NAMALWA (cell line): ENCODE measurements at places on chromosomes 3 and 15.
A peak's percentile ranks its signal among the peaks of the same experiment; 100 is the strongest.

GRCh38 chr3:43185274-43185982 is 79.5 kb upstream of the POMGNT2 start:
- no peak for DNase-seq

GRCh38 chr3:37510755-37511154 is 336.4 kb upstream of the LRRFIP2 start:
- no peak for DNase-seq

GRCh38 chr3:57041674-57042073 is 18.8 kb upstream of the SPATA12 start:
- no peak for DNase-seq

- no peak for DNase-seq
Observed at GRCh38 chr3:11631820-11632219, 11.9 kb downstream of the VGLL4 start.

DNA sequence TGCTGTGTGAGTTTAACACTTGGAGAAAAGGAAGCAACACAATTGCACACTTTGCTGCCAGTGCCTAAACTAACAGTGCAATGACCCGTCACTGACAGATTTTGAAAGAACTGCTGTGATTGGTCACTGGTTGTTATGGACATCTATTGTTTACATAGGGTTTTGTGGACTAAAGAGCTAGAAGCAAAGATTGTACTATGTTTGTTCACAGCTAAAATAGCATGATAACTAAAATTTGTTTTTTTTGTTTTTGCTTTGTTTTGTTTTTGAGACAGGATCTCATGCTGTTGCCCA is 112.4 kb upstream of the GOLGA8J start:
- DNase-seq = no peak

- no peak for DNase-seq
Observed at GRCh38 chr15:59232476-59232875, 25.8 kb downstream of the LDHAL6B start.

GRCh38 chr15:63488398-63488960 is 15.9 kb upstream of the USP3 start:
- no peak for DNase-seq

DNA sequence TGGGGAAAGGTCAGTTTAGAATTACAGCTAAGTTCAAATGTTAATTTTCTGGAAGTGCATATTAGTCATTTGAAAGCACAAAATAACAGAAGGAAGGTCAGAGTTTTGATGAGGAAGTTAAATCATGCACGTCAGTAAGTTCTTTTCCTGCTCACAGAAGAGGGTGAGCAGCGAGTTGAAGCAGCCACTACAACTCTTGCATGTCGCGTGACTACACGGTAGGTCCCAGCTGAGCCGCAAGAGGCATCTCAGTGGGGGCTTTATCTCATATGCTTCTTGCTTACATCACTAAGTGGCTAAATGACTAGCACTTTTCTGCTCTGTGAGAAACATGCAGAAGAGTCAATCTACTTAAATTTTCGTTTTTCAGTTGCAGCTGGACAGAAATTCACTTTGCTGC is 21.3 kb upstream of the SEC62 start:
- DNase-seq = peak; percentile 96

- no peak for DNase-seq
Observed at GRCh38 chr15:70053716-70054229, 43.9 kb downstream of the TLE3 start.

DNA sequence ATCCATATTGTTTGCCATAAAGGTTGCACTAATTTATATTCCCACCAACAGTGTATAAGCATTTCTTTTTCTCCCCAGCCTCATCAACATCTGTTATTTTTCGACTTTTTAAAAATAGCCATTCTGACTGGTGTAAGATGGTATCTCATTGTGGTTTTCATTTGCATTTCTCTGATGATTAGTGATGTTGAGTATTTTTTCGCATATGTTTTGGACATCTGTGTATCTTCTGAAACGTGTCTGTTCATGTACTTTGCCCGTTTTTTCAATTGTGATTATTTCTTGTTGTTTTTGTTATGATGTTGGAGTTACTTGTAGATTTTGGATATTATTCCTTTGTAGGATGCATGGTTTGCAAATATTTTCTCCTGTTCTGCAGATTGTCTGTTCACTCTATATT is 46.5 kb downstream of the TP63 start:
- DNase-seq = peak; percentile 80

DNA sequence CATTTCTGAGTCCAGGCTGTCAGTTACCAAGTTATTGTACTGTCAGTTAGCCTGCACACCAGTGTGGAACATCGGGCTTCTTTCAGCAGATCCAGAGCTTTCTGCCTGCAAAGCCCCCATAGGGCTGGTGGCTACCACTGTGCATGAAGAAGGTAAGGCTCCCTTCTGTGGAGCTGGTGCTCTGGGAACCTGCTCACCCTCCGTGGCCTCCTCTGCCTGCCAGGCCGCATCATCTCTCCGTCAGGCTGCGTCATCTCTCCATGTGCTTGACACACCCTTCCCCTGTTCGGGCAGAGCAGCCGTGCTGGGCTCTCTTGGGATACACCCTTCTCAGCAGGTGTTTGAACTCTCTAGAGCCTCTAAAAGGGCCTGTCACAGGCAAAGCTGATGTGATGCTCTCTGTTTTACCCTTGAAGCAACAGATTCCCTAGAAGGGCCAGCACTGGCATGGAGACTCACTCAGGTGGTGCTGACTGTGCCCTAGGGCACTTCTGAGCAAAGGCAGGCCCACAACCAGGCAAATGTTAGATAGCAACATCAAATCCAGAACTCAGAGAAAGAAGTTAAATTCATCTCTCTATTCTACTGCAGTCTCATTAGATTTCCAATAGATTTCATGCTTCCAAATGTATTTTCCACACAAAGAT is 261.1 kb downstream of the EPHB1 start:
- no peak for DNase-seq

GRCh38 chr3:130354430-130354829 is 9.0 kb downstream of the COL6A5 start:
- no peak for DNase-seq

DNA sequence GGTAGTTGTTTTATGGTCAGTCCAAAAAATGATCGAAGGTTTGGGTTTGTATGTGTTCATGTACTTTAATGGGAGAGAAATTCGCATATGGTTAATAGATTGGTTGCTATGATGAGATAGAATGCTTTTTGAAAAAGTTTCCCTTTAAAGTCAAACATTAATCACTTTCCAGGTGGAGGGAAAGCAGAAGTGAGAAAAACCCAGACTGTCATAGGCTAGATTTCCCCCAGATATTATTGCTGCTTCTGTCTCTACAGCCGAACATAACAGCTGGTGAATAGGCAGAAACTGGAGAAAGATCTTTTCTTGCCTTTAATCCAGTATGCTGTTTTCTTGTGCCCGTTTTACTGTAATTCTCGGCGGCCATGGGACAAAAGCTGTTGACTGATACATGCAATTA is 287.6 kb downstream of the SOX2 start:
- peak; percentile 38 for DNase-seq

DNA sequence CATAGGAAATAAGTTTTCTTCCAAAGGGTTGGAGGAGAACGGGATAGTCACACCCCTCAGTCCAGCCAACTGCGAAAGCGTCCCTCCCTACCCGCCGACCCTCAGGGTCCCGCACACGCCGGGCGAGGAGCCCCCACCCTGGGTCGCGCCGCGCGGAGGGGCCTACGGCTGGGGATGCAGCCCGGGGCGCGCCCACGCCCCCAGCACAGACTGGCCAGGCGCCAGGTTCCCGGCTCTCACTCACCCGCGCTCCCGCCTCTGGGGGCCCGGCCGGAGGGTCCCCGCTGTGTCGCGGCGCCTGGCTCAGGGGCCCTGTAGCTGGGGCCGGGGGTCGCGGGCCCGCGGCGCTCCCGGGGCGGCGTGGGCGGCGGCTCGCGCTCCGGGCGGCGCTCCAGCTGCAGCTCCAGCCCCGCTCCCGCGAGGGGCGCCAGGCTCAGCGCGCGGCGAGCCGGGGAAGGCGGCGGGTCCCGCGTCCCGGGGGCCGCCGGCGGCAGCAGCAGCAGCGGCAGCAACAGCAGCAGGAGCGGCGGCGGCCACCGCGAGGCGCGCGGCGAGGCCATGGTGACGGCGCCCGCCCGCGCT is 375 bp downstream of the HEG1 start:
- peak; percentile 33 for DNase-seq

DNA sequence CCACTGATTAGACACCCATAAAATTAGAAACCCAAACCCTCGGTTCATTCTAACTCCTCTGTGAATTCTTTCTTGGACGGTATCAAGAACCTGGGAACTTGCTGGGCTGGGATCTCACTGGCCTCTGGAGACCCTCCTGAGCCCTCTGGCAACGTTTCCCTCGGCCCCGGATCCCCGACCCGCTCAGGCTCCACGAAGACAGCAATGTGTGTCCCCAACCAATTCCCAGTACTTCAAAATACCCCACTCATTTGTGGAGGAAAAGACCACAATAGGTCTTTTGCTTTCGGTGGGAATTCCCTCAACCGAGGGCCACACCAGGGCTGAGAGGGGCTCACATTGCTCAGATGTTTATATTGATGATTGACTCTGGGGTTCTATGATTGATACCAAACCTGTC is 117.9 kb upstream of the PRR20G start:
- no peak for DNase-seq

DNA sequence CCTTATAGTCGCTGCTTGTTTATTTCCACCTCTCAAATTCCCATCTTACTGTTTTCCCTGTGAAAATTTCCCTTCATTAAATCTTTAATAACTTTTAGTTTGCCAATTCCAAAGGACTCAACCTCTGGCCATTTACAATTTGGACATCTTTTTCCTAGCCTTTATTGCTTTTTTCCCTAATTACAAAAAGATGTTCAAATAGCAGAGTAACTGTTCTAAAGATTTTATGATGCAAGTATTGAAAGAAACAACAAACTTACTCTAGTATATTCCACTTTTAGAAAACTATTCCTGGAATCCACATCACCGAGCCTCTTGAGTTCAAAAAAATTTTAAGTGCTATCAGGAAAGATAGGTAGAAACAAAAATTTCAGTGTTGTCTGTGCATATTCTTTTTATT is 174.1 kb upstream of the UBE2E2 start:
- DNase-seq = no peak

- no peak for DNase-seq
Observed at GRCh38 chr3:173676094-173676493, 278.6 kb downstream of the NLGN1 start.

DNA sequence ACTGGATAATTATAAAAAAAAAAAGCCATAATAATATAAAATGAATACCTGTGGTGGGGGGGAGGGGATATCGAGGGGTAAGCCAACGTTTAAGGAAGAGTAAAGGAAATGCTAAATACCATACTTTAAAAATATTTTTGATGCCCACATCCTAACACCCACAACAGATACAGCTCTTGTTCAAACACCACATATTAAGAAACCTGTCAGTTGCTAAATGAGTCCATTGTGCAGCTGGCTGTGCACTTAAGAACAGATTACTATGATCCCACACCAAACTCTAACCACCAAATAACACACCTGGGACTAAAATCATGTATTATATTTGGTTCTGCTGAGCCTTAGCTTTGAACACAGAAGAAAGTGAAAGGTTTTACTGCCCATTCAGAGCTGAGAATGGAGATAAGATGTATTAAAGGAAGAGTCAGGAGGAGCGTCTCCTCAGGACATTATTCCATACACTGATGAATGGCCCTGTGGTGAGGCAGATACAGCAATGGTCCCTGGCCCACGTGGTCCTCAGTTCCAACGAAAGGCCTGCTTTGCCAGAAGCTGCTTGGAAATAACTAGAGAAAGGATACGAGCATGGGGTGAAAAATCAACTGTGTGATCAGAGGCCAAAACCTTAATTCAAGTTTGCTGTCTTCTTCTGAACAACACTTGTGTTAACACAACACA is 515.4 kb downstream of the FOXP1 start:
- DNase-seq = peak; percentile 31

- no peak for DNase-seq
Observed at GRCh38 chr15:76340198-76340802, 3.7 kb downstream of the ISL2 start.

GRCh38 chr3:168707900-168708299 is 612.2 kb upstream of the GOLIM4 start:
- DNase-seq = no peak

- DNase-seq = no peak
Observed at GRCh38 chr15:74191798-74192197, 10.8 kb downstream of the STRA6 start.

GRCh38 chr15:71273731-71274447 is 158.6 kb downstream of the THSD4 start:
- no peak for DNase-seq

- no peak for DNase-seq
Observed at GRCh38 chr3:514192-514591, 317.6 kb downstream of the CHL1 start.

DNA sequence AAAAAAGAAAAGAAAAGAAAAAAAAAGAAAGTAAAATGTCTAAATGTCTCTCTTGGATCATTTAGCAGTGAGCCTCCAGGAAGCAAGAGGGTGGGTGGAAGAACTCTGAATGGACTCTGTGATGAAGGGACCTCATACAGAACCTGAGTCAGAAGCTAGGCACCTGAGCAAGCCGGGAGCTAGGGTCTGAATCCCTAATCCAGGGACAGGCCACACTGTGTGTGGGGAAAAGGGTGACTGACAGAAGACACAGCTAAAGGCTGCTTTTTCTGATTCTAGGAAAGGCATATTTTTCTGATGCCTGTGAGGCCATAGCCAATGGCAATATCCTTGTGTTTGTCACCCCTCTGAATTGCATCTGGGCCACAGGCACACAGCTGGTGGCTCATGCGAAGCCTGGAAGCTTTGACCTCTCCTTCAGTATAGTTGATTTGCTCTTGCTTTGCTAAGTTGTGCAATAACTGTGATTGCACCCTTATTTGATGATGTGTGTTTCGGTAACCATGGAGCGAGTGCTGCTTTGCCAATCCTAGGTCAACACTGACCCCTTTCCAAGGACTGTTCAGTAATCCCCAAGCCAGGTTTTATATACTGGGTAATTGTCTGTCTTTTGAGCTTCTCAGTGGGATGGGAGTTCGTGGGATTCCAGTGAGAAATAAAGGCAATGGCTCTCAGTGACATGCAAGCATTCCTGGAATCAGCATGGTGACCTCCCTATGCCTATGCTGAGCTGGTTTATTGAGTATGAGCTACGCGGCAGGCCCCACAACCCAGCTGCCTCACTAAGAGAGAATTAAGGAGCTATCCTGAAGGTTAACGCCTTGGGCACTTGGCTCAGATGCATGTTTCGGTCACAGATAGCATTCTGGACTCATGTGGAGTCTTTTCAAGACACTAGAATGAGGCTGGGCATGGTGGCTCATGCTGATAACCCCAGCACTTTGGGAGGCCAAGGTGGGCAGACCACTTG is 49.0 kb upstream of the OSBPL11 start:
- DNase-seq = no peak

DNA sequence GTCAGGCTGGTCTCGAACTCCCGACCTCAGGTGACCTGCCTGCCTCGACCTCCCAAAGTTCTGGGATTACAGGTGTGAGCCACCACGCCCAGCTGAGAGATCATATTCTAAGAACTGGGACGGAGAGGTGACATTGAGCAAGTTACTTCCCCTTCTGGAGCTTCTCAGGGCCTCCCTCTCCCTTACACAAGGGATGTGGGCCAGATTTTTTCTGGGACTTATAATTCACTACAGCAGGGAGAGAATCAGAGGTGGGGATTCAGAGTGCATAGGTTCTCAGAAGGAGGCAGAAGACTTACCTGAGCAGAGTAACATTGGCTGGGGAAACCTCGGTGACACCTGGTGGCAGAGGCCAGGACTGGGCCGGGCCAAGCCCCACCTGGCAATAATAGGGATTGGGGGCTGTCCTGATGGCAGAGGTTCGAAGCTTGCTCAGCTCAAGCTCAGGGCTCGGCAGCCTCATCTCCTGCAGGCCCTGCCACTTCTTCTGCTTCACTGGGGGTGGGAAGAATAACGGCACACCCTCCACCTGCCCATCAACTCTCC is 6.8 kb downstream of the LTK start:
- DNase-seq = no peak
